ENCODE measurements at places on chromosomes 3 and 15.
A peak's percentile ranks its signal among the peaks of the same experiment; 100 is the strongest.

DNA sequence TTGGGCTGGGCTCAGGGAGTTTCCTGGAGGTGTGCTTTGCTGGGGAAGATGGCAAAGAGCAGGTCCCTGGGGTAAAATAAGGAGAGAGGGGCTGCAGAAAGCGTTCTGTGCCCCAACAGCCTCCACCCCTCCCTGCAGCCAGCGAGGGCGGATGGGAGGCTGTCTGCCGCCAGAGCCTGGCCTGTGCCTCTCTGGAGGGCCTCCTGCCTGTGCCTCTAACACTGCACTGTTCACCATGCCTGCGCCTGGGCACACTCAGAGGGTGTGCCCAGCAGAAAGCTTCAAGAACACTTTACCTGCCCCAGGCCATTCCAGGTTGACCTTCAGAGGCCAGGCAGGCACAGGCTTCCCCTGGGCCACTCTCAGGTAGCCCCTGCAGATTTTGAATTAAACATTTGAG is 77.7 kb upstream of the KLF13 start:
- DNase-seq: no peak

DNA sequence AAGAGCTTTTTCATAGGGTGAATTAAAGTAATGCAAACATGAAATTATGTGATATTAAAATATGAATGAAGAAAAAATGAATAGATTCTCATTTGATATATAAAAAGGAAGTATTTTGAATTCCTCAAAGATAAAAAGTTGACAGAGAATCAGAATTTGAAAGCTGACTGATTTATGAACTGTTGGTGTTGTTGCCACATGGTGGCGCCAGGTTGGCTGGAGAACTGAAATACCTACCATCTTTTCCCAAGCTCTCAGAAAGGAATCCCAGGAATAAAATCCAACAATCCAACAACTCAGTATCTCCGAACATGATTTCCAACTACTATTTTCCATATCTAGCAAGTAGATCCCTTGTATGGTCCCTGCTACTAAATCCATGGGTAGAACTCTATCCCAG is 3.1 kb downstream of the MYRIP start:
- DNase-seq: peak; percentile 30

DNA sequence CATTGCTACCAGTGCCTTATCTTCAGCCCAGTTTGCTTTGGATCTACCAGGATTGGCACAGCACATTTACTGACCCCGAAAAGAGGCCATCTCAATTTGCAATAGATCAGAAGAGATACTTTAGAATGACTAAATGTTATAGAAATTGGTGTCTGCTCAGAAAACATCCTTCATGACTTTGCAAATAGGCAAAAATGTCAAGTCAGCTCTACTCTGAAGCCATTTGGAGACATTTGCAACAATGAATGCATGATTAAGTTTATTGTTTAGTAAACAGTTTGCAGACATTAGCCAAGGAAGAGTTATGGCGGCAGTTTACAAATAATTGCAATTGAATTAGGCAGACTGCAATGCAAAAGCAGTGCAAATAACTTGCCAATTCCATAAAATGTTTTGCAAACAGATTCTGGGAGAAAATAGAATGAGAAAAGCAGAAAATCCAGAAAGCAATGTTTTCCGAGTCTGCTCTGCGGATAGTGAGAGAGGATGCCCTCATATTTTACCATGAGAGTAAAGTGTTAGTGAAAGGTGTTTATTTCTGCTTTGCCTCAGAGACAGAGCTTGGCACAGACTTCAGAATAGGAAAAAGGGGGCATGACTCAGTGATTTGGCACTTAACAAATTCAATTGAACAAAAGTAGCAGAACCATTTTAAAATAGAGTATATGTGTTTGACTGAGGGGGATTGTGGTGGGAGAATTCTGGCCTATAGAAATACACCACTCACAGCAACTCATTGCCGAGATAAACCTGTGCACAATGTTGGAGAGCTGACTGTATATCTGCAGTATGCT is 334.9 kb upstream of the NR2F2 start:
- no peak for DNase-seq

GRCh38 chr15:42199126-42199525 is 9.0 kb downstream of the VPS39 start:
- DNase-seq: no peak

DNA sequence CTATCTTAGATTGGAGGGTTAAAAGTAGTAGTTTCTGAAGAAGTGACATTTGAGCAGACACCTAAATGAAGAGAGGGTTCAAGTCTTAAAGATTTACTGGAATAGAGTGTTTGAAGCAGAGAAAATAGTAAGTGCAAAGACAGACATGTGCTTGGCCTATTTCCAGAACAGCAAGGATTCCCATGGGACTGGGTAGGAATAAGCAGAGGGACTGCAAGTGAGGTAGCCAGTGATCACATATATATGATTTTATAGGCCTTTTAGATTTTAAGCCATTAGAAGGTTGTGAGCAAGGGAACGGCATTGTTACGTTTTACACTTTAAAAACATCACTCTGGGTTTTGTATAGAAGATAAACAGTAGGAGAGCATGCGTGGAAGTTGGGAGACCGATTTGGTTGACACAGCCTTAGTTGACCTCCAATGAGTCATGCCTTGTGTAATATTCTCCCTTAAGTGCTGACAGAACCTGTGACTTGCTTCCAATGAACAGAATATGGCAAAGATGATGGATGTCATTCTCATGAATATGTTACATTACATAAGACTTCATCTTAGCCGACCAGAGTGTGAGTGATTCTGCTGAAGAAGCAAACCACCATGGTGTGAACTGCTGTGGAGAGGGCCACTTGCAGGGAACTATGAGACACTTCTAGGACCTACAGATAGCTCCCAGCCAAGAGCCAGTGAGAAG is 37.1 kb upstream of the SLC4A7 start:
- DNase-seq: peak; percentile 25

DNA sequence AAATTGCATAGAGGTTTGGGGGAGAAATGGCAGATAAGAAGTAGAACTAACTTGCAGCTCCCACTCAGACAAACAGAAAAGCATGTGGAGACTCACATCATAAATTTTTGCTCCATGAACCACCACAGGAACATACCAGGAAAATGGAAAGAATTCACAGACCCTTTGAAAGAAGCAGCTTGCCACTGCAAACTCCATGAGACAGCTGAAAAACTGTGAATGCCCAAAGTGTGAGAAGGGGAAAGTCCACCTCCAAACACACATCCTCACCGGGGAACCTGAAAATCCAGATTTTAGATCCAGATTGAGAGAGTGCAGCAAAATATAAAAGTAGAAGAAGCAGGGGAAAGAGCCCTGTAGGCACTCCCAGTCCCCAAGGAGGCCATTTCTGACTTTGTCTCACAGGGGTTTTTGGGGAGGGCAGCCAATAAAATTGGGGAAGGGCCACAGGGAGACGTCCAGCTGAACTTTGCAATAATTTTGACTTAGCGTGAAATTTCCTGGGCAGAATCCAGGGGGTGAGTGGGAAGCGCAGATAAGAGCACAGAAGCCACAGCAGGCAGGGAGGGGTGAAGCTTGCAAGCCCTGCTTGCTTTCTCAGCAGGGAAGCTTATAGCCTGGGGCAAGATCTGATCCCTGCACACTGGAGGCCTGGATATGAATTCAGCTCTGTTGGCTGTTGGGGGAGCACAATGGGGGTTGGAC is 183.4 kb upstream of the UBE2E2 start:
- DNase-seq: no peak

DNA sequence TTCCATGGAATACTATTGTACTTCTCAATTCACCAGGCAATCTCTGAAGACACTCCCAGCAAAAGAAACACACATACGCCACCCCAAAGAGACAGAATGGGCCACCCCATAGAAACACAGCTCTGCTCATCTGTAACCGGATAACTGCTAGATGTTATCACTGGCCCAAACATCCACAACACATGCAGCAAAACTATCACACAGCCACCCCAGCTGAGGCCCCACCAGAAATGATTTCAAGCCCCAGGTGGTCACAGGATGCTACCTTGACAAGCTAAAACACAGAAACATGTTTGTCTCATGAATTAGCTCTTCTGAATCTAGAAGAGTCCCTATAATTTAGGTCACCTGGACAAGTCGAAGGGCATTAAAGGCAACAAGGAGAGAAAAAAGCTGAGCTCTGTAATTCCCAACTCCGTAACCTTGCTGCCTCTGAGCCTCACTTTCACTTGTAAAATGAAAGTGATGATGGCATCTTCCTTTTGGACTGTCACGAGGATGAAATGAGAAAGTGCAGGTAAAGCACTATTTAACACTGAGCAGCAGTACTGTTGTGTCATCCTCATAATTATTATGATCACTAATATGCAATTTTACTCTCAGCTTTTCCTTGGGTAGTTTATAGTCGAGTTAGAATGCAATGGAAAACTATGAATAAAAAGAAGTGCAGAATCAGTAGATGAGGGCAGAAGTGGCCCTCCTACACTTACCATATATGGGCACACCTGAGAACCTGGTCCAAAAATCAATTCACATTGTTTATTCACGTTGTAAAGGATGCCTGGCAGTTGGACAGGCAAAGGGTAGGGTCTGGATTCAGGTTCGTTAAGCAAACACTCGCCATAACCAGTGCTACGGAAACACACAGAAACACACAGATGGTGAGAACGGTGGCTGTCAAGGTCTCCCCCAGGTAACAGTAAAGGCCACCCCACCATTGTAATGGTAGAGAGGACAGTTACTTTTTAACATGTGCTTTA is 38.6 kb downstream of the ADAMTS9 start:
- DNase-seq: no peak

DNA sequence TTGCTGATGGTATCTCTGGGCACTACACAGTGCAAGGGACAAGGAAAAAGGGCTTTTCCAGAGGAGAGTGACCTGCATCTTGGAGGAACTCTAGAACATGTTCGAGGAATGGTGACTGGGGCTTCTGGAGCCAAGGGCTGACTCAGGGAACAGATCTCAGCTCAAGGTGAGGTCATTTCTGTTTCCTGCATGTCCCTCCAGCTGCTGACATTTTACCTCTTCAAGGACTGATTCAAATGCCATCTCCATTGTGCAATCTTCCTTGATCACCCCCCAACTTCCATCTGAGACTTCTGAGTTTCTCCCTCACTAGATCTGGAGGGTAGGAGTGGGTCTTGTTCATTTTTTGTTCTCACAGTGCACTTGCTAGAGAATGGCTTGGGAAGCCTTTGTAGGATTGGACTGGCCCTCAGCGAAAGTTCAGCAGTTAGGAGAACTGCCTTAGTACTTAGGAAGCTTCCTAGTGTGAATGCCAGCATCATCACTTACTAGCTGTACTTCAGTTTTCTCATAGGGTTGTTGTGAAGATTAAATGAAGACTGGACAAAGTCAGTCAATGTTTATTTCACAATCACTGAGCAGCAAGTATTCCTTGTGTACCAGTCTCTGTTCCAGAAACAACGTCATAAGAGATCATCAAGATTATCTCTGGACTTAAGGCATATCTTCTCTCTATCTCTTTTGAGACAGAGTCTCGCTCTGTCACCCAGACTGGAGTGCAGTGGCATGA is 2.6 kb upstream of the IDH3A start:
- no peak for DNase-seq

DNA sequence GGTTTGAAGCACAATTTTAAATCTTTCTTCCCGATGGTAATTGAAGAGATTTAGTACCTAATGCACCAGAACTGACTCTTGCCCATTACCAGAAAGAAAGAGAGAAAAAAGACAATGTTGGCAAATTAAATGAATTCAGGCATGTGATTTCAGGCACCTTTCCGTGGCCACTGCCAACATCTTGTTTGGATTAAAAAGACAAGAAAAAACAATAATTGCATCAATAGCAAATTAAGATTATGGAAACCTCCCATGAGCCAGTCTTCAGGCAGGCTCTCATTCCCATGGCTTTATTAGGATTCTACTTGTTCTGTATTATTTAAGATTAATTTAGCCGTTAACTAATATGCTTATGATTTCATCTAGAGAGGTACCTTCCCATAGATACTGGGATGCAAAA is 193.0 kb downstream of the GREM1 start:
- no peak for DNase-seq

DNA sequence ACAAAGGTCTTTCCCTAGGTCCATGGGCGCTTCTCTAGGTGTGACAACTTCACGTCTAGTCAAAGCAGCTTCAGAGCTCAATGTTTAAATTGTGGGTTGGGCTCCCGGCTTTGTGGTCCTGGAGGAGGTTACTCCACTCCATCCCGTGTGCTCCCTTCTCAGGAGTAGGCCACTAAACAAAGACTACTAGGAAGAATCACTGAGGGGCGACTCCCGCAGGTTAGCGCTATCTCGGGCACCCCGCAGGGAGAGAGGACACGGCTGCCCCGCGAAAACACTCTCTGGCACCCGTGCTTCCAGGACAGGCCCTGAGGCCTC is 500 bp downstream of the PARP6 start:
- peak; percentile 11 for DNase-seq

GRCh38 chr3:105722943-105723556 is 145.8 kb downstream of the CBLB start:
- DNase-seq: no peak

GRCh38 chr3:3853544-3853943 is 54.3 kb downstream of the LRRN1 start:
- no peak for DNase-seq

- no peak for DNase-seq
Observed at GRCh38 chr3:47423548-47424145, 42.8 kb downstream of the PTPN23 start.
